Activated T-cell treated with anti-CD3 and anti-CD28 coated beads, Interleukin-2, amount 50 U/mL, for 48 hours (primary cell): ENCODE measurements at places on chromosomes 1 and 21.

GRCh38 chr1:65165269-65165993 lies 17.4 kb downstream of the AK4 start:
- DNase-seq = no peak

- no peak for DNase-seq
Measured at GRCh38 chr21:45236481-45236880, 51.2 kb downstream of the POFUT2 start.

DNA sequence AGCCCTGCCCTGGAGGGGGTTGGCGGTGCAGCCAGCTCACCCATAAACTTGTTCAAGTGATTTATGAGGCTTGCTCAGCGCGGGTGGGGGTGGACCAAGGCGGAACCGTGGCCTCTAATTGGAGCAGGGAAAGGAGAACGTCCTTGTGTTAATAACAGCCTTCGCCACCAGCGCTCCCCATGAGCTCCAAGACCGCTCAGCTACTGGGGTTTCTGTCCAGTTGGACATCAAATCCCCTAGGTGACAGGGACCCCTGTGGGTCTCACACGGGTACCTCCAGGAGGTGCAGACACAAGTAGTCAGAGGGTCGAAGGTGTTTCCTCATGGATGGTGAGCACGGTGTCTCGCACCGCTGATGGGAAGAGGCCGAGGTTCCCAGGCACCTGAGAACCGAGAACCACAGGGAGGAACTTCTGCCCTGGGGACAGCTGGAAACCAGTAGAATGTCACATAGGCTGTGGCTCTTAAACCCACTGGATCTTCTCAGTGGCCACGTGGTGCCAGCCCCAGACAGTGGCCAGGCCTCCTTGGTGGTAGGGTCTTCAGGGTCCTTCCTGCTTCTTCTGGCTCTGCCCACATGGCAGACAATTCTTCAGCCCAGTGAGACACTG lies 3.7 kb upstream of the ACTRT2 start:
- DNase-seq = no peak

- DNase-seq = no peak
Measured at GRCh38 chr1:229378586-229379367, 35.9 kb upstream of the CCSAP start.

DNA sequence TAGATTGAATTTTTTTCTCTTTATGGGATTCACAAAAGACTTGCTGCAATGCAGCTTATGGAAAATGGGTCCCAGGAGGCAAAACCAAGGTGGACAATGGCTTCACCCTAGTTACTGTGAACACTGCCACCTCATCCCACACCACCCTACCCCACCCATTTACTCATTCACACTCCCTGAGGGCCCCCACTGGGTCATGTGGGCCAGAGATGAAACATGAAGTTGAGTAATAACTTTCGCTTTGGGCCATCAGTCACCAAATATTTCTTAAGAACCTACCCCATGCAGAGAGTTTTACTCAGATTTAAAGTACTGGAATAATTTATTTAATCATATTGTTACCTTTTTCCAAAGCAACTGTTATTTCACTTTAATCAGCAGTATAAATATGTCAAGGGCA lies 191.8 kb downstream of the TPR start:
- peak; percentile 56 for DNase-seq

- no peak for DNase-seq
Measured at GRCh38 chr1:7403265-7404045, 367.6 kb upstream of the VAMP3 start.
